ENCODE measurements at places on chromosomes 12 and 14. TPM values are rescaled to one million over a fixed set of nuclear protein-coding genes. Genes with fewer than 3 reads are reported as not detected.

CDKN1B gene
- total RNA-seq: 52.3 TPM

DNA sequence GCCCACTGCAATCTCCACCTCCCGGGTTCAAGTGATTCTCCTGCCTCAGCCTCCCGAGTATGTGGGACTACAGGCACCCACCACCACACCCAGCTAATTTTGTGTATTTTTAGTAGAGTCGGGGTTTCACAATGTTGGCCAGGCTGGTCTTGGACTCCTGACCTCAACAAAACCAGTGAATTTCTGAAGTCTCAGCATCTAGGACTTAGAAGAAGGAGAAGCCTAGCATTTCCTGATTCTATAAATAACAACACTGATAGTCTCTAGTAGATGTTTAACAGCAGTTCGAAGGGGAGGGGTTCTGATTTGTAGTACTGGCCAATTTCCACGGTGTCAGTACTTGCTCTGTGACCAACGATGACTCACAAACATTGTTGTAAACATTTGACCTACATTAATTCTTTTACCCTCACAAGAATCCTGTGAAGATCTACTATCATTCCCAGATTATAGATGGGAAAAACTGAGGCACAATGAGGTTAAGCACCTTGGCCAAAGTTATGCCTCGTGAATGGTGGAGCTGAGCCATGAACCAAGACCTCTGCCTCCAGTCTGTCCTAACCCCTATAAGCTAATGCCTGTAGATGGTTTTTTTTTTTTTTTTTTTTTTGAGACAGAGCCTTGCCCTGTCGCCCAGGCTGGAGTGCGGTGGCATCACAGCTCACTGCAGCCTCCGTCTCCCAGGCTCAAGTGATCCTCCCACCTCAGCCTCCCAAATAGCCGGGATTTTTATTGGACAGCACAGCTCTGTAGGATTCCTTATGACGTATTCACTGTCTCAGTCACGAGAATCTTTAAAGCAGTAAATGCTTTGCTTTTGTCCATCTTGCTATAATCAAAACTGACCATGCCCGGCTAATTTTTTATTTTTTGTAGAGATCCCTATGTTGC is 5.2 kb downstream of the P2RX4 start:
- no peak for DNase-seq

DNA sequence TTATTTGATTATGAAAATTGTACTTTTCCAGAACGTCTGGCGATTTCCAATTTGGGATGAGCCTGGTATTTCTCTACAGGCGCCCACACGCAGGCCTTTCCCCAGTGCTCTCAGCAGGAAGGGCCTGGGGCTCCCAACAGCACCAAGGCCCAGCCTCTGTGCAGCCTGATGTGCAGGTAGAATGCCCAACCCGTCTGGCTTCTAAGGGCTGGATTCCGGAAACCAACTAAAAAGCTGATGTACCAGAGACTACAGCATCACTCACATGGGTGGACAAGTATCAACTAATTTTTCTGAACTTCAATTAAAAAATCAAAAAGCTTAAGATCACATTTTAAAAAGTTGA is 25.8 kb downstream of the CDC42BPB start:
- DNase-seq: no peak

DNA sequence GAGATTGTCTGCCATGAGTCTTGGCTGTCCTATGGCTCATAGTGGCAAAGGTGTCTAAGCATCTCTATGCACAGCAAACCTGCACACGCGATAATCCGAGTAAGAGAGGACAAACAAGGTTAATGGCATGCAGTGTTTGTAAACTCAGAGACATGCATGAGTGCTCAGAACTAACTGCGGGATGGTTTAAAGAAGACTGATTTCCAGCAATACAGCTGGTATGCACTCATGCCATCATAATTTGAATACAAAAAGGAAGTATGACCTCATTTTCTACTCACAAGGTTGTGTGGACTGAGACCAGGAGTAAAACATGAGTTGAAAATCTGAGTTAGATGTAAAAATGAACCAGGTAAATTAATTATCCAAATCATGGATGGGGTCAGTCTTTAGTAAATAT is 16.6 kb upstream of the TCP11L2 start:
- DNase-seq: no peak

DNA sequence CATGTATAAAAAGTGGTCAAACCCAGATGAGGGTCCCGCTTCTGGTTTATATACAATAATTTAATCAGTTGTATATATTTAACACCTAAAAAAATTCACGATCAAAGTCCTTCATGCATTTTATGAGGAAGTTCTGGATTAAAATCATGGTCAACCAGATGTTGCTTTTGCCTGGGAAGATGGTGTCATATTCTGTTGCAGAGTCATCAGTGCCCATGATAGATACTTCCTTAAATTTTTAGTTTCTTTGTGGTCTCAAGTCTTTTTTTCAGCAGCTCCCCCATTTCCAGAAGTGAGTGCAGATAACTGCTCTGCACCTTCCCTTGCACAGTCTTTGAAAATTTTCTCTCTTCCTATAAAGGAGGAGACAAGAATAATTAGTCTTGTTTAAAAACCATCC is 16.1 kb downstream of the ERP29 start:
- no peak for DNase-seq

DNA sequence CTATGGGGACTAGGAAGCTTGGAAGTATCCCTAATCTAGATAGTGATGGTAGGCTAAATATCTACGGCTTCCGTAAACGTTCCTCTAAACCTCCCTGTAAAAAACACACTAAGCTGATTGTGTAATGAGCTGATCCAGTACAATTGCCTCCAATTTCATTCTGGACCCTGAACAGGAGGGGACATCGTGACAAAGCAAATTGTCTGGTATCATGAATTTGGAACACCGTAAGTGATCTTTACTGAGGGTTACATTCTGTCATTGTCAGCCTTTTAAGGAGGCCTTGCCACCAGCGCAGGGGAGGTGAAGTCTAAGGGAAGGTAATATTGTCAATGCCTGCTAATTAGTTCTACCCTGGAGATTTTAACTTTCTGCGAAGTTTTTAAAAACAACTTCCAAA is 487 bp upstream of the MGST1 start:
- no peak for DNase-seq

DNA sequence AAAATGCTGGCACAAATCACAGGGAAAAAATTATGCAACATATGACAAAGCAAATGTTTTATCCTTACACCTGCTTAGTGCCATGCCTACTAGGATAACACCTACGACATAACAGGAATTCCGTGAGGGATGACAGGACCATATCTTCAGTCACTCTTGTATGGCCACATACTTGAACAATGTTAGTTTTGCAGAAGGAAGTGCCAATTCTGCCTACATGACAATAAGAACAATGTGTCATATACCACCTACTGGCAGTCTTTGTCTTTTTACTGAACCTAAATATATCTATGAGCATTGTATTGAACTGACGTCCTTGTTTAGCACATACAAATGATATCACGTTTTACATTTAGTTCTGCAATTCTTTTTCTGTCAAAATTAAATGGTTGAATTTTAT is 234.0 kb downstream of the ADAMTS20 start:
- DNase-seq: no peak

- DNase-seq: peak; percentile 69
These were observed 73.7 kb downstream of the CIT start for GRCh38 chr12:119803381-119803791.

DNA sequence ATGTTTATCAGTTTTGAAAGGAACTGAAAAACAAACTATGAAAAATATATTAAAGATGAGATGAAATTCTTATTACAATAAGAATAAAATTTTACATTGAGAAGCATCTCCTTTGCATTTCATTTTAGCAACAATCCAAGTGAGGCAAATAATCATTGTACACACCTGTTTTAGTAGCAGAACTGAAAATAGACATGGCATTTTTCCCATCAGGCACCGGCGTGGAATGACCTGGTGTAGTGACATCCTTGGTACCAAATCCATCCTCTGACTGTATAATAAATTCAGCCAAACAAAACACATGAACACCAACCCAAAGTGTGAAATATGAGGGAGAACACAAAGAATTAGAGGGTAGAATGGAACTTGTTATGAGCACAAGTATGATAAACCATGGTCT is 271.4 kb downstream of the MED13L start:
- no peak for DNase-seq

GRCh38 chr14:64303471-64303917 is 9.3 kb upstream of the ESR2 start:
- DNase-seq: peak; percentile 92

RNASE11 gene
- not detected for total RNA-seq

SCN8A gene
- 1.4 TPM for total RNA-seq

GALNT6 gene
- total RNA-seq: 16.8 TPM

DNA sequence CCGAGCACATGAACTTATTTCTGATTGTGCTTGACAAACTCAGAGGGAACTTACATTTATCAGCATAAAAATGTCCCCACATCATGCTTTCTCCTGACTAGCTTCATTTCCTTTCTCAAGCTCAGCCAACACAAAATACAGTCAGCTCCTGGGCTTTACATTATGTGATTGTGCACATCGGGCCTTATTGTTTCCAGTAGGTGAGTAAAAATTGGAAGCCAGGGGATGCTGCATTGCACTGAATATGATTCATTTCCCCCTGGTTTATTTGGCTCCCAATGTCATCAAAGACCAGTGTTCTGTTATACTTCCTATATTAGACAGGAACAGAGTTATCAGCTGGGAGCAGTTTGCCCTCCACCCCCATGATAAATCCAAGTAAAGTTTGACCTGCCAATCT is 521.8 kb downstream of the RMST start:
- DNase-seq: no peak

DNA sequence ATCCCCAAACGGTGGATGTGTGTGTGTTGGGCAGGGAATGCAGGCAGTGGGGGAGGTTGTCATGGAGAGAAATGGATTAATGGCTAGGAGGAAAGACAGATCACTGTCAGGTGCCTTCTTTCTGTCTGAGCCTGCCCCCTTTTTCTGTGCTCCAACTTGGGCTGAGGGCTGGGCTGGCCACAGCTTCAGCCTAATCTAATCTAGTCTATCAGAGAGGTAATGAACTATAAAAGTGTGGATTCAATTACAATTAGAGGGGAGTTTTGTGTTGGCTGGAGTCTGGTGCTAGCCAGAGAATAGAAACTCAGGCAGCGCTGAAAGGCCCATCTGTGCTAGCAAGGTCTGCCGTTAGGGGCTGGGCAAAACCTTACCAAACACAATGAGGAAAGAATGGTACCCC is 41.2 kb downstream of the NEUROD4 start:
- DNase-seq: no peak

- DNase-seq: no peak
These were observed 19.6 kb downstream of the PROX2 start for GRCh38 chr14:74856366-74856765.

- DNase-seq: no peak
These were observed 13.0 kb downstream of the FGD6 start for GRCh38 chr12:95204141-95204866.

LHX5 gene
- total RNA-seq: not detected

- DNase-seq: peak; percentile 56
These were observed at the start of gene ACOT4 for GRCh38 chr14:73591690-73592449. Gene ACOT4 (plus strand): TSS chr14:73591873. CDS start chr14:73591960, 87 bp downstream.

GRCh38 chr14:94593749-94594431 is 12.7 kb downstream of the SERPINA5 start:
- DNase-seq: no peak

AKAP6 gene
- total RNA-seq: 10.5 TPM

GARIN6 gene
- not detected for total RNA-seq

Measured in kidney (tissue), 22 donors.